ENCODE measurements at places on chromosomes 5 and 9.

DNA sequence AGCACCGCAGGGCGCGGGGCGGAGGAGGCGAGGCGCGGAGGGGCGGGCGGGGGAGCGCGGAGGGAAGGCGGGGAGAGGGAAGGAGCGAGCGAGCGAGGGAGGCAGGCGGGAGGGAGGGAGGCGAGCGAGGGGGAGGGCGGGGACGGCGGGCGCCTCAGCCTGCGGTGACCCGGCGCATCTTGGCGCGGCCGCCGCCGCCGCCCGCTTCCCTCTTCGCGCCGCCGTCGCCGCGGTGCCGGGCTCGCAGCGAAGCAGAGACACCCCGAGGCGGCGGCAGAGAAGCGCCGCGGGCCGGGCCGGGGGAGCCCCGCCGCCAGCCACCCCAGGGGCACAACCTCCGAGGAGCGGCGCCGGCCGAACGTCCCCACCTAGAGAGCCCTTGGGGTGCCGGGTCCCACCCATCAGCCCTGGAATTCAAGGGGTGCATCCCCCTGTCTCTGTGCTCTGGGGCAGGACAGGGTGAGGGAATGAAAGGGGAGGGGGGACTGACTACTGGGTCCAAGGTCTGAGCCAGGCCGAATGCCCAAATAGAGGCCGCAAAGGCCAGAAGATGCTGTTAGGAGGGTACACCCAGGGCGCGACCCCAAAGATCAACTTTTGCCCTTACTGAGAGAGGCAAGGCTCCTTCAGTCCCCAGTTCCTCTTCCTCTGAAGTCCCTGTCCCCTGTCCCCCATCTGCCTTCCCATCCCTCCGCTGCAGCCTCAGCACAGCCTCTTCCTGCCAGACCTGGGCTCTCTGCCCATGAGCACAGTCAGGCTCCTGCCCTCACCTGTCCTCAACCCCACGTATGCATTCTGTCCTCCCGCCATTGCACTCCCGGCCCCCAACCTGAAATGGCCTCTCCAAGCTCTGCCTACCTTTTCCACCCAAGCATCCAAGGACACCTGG lies at the start of gene ADAMTS2:
Gene ADAMTS2 (minus strand): TSS at position 29 of the 889 bp plus-strand sequence. CDS start 133 bp downstream, outside the sequence.
- DNase-seq: peak; percentile 57

GRCh38 chr5:170482511-170482910 lies 21.3 kb upstream of the KCNIP1 start:
- DNase-seq: no peak

GRCh38 chr9:109095321-109095720 lies 24.4 kb downstream of the TMEM245 start:
- no peak for DNase-seq

DNA sequence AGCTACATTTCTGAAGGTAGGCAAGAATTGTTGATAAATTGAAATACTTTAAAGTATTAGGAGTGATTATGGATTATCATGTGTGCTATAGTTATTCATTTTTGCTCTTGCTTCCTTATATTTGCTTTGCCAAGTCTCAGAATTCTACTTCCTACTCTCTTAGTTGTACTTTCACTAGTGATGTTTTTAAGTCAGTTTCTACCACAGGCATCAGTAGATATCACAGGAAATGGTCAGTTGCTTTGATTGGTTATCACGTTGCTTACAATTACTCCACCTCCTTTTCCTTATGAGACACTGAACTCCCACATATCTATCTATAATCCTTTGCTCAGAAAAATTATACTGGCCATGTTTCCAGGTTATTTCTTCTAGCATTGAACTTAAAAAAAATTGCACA lies 472.8 kb downstream of the DMRTA1 start:
- no peak for DNase-seq

DNA sequence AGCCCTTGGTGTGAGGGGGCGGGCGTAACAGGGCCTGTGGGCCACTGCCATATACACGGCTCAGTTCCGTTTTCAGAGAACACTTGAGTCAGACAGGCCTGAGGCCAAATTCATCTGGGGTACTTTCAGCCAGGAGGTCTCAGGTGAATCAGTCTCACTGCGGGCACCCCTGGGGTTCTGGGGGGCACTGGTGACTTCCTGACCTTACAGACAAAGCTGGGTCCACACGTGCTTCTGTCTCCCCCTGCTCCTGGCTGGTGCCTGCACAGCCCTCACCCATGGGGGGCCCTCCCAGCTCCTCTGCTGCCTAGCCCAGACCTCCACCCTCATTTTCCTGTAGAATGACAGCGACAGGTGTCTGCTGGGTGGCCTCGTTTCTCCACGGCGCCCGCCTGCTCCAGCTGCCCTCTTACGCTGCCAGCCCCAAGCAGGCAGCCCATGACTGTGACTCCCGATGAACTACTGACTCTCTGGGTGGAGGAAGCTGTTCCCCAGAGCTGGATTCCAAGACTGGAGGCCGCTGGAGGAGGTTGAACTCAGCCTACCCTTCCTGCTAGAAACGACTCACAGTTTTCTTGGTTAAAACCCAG lies 374.1 kb upstream of the IRX4 start:
- DNase-seq: no peak

DNA sequence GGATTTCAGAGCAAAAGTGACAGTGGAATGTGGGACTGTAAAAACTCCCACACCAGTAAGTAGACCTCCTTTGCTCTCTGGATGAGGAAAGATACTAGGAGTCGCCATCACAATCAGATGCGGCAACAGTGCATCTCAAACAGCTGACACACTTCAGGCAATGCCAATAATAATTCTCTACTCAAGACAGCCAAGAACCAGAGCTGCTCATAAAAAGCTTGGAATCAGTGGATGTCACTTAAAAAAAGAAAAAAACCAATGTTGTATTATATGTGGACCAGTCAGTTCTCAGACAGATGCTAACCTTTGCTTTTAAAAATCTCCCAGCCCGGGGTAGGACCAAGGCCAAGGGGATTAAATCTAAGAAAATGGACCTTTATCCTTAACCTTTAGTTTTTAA lies 185.0 kb downstream of the GNA14 start:
- no peak for DNase-seq

- no peak for DNase-seq
Observed at GRCh38 chr5:126921241-126922091, 108.9 kb downstream of the MARCHF3 start.

DNA sequence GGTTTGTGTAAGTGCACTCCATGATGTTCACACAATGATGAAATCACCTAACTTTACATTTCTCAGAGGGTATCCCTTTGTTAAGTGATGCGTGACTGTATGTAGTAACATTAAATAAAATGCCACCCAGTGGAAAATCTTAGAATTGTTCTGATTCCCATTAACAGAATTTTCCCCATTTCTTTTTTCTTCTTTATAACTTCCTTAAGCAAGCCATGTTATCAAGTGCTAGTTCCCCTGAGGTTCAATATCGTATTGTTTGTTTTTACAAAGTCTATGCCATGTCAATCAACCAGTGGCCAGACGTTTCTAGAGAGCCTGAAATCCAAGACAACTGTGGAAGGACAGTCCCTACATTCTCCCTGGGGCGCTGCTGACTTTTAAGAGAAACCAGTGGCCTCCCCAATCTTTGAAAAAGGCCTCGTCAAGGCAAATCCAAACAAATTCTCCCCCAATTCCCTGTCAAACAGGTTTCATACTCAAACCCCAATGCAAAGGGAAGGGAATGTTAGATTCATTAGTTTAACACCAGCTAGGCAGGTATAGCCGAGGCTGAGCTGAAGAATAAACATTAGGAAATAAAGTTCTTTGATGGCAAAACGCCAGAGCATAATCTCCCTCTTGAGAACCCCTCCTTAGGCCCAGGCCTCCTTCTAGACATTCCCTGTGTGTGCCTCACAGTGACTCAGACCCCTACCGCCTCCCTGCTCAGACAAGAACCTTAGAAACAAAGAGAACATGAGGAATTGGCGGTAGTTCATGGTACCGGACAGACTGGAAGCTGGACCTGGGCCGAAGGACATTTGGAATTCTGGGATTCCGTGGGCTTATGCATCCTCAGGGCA lies 198.7 kb downstream of the GNA14 start:
- DNase-seq: no peak

DNA sequence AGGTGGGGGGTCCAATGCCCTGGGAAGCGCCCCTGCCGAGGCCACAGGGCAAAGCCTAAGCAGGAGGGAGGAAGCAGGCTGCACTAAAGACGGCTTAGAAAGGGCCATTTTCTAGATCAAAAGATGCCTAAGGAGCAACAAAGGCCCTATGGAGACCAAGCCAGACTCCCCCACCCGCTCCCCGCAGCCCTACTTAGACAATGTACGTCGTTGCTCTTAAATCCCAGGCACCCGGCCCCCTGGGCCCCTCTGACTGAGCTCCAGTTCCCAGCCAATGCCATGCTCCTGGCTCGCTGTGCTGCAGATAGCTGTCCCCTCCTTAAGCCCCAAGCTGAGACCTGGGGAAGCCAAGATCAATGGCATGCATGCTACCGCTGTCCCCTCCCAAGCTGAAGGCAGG lies 10.3 kb downstream of the IPPK start:
- DNase-seq: peak; percentile 40

DNA sequence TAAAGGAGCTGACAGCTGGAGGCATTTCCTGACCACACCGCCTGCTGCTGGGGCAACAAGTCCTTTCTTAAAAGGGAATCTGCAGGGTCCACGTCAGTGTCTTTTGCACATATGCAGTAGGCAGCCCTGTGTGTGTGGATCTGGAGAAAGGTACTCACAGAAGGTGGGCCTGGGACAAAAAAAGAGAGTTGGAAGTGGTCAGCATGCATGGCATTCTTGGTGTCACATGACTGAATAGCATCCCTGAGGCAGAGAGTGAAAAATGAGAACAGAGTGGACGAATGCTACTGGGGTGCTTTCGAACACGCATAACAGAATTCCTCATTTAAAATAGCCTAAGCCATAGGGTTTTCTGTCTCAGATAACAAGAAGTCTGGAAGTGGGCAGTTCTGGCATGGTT lies 47.0 kb downstream of the DNAJC21 start:
- DNase-seq: no peak

DNA sequence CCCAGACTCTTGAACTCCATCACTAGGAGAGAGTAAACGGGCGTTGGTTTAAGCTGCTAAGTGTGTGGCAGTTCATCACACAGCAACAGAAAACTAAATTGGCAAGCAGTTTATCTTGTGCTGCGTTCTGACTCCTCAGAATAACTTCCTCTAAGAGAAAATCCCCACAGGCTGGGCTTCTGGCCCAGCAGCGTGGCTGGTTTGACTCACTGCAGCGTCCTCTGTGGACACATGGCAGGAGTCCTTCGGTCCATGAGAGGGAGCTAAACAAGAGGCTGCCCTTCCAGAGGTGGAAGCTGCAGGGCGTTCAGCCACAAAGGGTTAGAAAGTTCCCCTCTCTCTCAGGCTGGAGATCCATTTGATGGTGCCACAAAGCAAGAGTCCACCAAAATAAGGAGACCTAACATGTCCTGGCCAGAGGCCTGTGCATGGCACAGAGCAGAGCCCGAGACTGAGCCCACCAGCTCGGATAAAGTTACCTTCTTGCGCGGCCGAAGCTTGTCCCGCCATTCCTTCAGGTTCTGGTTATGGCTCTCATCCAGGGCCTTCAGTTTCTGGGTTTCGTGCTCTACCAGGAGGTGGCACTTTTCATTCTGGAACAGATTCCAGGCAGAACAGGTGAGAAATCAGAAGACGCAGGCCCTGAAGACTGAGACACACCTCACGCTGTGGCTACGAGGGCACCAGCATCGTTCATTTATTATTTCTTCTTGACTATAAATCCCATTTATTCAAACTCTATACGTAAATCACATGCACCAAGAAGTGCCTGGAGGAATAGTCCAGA lies 46.2 kb upstream of the FBXW11 start:
- DNase-seq: no peak

DNA sequence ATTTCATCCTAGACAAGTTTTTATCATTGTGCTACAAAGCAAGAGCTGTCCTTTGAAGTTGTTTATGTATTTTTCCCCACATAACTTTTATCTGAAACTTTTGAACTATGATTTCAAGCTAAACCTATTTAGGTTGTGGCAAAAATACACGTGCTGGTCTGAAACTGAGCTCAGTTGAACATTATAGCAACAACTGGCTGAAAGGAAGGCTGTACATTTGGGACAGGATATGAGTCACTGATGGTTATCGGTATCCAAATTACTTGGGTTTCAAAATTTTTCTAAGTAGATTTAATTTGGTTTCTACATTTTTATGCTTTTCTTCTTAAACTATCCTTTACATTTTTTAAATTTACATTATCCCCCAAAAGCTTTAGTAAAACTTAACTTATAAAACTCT lies 627.3 kb upstream of the NUDT12 start:
- no peak for DNase-seq

- DNase-seq: no peak
Observed at GRCh38 chr9:92474587-92474986, 7.7 kb downstream of the ASPN start.

GRCh38 chr9:137302118-137302448 lies at the start of gene NRARP:
Gene NRARP (minus strand): TSS chr9:137302271. CDS start chr9:137301928, 343 bp downstream.
- DNase-seq: peak; percentile 86

DNA sequence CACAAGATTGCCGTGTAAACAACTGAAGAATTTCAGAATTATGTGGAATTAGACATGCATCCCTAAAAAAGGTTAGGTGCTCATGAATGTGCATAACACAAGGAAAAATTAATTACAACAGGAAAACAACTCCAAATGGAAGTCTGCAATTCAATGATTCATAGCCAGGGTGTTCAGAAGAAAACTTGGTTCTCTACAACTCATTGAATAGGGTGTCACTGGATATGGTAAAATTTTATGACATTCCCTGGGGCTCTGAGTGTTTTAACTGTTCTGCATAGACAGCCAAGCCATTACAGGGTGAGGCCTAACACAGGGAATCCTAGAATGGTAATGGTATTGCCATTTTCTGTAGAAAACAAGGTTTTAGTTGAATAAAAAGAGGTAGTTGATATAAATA lies 24.4 kb upstream of the ZSWIM6 start:
- no peak for DNase-seq

- DNase-seq: no peak
Observed at GRCh38 chr9:111423389-111423788, 60.8 kb downstream of the ECPAS start.

DNA sequence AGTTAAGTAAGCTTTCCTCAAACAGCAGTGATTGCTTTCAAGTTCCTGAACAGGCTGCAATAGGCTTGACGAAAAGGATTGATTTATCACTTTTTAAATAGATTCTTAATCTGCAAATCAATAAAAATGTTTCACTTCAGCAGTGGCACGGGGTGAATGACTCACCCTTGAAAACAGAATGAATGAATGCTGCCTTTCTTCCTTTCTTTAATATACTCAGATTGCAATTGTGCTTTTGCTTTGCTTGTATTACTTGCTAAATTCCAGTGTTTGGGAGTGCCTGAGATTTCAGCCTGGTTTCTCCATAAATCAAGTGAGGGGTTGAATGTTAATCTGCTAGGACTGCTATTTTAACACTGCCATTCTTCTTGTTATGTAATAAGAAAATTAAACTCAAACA lies 1293.8 kb downstream of the PTPRD start:
- DNase-seq: no peak

DNA sequence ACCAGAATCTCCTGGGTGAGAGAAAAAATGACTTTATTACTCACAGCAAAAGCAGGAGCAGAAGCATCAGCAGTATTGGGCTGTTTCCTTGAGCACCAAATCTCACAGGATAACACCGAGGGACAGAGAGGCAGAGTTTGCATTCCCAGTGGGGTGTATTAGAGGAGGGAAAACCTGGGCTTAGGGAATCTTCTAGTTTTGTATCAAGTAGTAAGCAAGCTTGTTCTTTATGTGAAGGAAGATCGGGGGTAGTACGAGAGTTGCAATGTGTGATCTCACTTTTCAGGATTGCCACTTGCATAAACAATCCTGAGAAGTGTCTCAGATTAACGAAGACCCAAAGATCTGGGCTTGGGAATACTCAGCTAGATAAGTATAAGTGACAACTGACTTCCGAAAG lies 1163.0 kb downstream of the TAF11L14 start:
- no peak for DNase-seq
